ENCODE measurements at places on chromosomes 5 and 9.

DNA sequence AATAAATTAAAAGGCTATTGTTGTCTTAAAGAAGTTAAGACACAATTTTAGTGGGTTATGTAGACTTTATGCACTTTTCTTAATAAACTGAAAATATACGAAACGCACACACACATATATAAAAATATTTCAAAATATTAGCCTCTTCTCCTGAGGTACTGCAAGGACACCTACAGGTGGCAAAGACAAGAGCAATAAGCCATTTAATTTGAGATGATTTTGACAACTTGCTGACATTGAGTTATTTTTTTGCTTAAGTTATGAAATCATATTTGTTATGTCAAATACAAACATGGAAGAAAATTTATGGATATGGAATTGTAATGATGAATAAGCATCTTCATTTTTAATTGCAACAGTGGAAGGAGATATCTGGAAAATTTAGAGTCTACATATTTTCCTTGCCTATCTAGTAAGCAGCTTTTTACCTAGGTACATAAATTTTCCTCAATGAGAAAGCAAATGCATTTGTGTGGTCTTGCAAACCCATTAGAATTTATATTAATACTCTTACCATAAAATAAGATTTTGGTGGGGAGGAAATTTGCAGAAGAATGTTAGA is 301.6 kb downstream of the ISL1 start:
- no peak for DNase-seq

GRCh38 chr5:42898760-42899159 is 87.1 kb upstream of the SELENOP start:
- no peak for DNase-seq

DNA sequence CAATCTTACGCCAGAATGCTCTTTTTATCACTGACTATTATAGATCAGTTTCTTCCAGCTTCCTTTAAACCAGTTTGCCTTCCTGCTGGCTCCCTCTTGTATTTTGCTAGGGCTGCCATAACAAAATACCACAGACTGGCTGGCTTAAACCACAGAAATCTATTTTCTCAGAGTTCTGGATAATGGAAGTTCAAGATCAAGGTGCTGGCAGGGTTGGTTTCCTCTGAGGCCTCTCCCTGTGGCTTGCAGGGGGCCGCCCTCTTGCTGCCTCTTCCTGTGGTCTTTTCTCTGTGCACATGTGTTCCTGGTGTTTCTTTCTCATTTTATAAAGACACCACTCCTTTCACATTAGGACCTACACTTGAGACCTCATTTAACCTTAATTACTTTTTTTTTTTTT is 6.8 kb upstream of the FXN start:
- peak; percentile 73 for DNase-seq

GRCh38 chr9:28747351-28747985 is 1174.2 kb upstream of the C9orf72 start:
- DNase-seq, result no peak

GRCh38 chr5:140734354-140734753 is 34.1 kb downstream of the ZMAT2 start:
- no peak for DNase-seq

DNA sequence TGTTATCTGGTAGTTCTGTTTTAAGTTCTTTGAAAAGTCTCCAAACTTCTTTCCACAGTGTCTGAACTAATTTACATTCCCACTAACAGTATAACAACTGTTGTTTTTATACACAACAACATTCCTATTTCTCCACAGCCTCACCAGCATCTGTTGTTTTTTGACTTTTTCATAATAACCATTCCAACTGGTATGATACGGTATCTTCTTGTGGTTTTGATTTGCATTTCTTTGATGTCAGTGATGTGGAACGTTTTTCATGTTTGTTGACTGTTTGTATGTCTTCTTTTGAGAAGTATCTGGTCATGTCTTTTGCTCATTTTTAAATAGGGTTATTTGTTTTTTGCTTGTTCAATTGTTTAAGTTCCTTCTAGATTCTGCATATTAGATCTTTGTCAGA is 12.6 kb upstream of the GRAMD2B start:
- no peak for DNase-seq

DNA sequence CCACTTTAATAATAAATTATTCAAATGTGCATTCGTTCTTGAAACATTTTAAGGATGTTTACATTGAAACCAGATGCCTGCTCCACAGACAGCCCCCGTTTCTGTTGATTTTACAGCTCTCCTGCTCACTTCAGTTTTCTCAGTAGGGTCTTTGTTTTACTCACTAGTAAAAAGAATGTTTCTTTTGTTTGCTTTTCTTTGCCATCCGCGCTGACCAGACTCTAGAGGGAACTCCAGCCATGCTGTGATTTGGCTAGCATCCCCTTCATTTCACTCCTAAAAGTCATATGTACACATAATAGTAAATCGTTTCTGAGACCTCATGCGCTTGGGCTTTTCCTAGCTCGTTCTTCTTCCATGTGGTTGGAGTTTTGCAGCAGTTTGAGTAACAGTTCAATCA is 28.7 kb upstream of the PALM2AKAP2 start:
- DNase-seq, result no peak

- DNase-seq, result no peak
Measured at GRCh38 chr9:14030375-14031059, 283.4 kb downstream of the NFIB start.

GRCh38 chr9:75181750-75182149 is 93.4 kb downstream of the OSTF1 start:
- DNase-seq, result no peak

DNA sequence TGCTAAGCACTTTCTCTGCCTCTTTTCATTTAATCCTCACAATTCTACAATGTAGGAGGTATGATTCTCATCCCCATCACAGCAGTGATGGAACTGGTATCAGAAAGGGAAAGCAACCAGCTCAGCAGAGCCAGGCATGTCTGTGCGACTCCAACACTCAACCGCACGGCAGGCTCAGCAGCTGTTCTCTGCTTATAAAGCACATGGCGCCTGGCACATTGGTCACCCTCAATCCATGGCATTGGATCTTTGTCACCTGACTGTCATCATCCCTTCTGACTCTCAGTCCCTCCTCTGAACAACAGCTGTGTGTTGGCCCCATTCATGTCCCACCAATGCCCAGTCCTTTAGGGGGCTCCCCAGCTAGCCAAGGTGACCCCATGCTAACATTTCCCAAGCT is 45.1 kb upstream of the HAND1 start:
- DNase-seq, result no peak

GRCh38 chr5:101404531-101404930 is 501.4 kb upstream of the ST8SIA4 start:
- no peak for DNase-seq

DNA sequence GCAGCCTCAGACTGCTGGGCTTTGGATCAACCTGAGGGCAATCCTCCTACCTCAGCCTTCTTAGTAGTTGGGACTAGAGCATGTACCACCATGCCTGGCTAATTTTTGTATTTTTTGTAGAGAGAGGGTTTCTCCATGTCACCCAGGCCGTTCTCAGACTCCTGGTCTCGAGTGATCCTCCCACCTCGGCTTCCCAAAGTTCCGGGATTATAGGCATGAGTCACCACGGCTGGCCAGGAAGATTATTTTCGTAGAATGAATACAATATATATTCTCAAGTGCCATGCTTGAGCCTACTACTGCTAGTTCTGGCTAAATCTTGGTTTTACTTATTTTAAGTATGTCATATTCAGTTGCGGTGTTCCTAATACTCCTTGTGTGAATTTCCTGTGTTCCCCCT is 88.2 kb upstream of the CLINT1 start:
- no peak for DNase-seq

DNA sequence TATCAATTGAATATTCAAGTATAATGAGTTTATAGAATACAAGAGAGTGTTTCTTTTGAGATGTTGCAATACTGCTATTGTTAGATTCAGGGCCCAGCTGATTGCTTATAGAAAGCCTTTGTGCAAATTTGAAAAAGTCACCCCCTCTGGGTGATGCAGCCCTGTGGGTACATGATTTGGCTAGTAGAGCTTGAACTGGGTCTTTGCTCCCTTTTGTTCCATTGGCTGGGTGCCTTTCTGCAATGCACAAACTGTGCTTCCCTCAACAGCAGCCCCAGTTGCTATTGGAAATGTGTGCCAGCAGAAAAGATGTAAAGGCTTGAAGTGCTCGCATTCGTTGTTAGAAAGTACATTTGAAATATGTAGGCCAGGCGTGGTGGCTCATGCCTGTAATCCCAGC is 61.8 kb upstream of the CEMIP2 start:
- no peak for DNase-seq

DNA sequence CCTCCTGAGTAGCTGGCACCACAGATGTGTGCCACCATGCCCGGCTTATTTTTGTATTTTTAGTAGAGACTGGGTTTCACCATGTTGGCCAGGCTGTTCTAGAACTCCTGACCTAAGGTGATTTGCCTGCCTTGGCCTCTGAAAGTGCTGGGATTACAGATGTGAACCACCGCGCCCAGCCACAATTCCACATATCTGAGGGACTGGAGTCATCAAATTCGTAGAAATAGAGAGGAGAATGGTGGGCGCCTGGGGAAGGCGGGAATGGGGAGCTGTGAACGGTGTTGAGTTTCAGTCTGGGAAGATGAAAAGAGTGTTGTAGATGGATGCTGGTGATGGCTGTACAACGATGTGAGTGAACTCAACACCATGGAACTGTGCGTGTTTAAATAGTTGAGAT is 1.9 kb upstream of the ABO start:
- DNase-seq, result no peak

- no peak for DNase-seq
Measured at GRCh38 chr9:136608348-136609159, 54.2 kb upstream of the EGFL7 start.

DNA sequence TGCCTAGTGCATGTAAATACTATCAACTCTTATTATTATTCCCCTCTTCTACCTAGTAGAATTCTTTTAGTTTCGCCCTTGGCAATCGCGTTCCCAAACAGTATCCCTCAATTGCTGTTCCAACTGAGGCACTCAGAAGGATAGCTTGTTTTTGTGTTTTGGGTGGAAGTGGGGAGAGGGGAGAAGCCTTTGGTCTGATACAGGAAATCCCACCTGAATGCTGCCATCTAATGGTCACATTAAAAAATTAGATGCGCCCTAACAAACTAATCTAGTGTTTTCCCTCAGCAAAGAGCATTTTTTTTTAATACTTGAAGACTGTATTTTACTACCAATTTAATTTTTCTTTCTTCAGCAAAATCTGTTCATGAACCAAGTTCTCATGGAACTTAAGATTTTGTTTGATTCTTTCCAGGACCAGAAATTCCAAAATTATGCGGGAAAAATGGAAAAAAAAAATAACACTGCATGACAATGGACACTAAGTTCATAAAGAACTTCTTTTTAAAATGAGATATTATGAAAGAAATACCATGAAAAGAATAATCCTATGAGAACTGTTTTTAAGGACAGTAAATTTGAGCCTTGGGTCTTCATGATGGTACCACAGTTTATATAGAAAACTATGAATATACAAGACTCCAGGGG is 22.2 kb upstream of the GLDC start:
- no peak for DNase-seq

DNA sequence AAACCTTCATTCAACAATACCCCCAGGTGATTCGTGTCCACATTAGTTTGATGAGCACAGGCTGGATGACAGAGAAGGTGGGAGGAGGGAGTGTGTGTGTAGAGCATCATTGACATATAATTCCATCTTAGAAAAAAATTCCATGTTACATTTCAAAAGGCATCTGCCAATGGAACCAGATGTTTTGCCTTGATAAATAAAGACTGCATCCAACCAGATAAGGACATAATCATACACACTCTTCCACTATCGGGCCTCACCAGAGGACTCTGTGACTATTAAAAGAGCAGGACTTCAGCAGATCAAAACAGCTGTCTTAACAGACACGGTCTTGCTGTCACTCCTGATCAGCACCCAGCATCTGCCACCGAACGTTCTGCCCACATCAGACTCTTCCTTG is 96.4 kb upstream of the SPIN1 start:
- no peak for DNase-seq

- DNase-seq, result no peak
Measured at GRCh38 chr5:105581988-105582690, 2019.5 kb upstream of the NUDT12 start.
